Frontal cortex (tissue), 4 donors: ENCODE measurements at places on chromosomes 3 and 15.

GRCh38 chr3:170352936-170353335 lies 4.6 kb upstream of the SKIL start:
- no peak for DNase-seq

GRCh38 chr3:145900056-145900829 lies 260.7 kb downstream of the PLOD2 start:
- DNase-seq: no peak

GRCh38 chr3:140323561-140323960 lies 354.3 kb upstream of the TRIM42 start:
- DNase-seq: no peak

GRCh38 chr3:59563072-59563605 lies 513.3 kb upstream of the CFAP20DC start:
- DNase-seq: no peak

DNA sequence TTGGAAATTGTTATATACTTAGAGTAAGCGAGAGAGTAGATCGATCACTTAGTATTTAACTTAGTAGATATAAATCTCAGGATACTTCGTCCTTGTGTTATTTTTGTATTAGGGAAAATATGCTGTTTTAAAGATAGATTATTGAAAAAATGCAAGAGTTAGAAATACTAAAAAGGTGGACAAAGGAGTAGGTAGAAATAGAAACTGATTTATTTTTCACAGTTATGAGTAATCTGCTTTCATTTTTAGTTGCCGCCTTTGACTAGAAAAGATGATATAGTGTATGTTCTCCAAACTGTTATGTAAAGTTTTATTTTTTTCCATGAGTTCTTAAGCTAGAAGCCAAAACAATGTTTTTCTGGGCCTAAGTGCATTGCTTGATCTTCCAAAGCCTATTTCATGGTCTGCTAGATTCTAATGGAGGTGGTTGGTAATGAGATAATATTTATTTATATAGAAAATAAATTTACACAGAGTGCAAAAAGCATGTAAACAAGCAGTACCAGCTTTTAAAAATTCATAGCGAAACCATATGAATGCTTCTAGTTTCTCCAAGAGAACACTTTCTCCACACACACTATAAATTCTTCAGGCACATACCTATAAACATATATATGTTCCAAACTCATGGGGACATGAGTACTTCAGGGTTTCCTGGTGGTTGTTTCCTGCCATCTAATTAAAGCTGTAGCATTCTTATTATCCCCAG lies 61.1 kb downstream of the DIPK2A start:
- no peak for DNase-seq

GRCh38 chr3:151987893-151988292 lies 114.5 kb downstream of the SUCNR1 start:
- DNase-seq: no peak

GRCh38 chr15:62306851-62307504 lies 141.9 kb upstream of the C2CD4B start:
- peak; percentile 22 for DNase-seq

- no peak for DNase-seq
These were observed 28.2 kb downstream of the UBE3A start for GRCh38 chr15:25410649-25411048.

- DNase-seq: no peak
These were observed 18.5 kb downstream of the ALDH1A3 start for GRCh38 chr15:100898152-100898490.

DNA sequence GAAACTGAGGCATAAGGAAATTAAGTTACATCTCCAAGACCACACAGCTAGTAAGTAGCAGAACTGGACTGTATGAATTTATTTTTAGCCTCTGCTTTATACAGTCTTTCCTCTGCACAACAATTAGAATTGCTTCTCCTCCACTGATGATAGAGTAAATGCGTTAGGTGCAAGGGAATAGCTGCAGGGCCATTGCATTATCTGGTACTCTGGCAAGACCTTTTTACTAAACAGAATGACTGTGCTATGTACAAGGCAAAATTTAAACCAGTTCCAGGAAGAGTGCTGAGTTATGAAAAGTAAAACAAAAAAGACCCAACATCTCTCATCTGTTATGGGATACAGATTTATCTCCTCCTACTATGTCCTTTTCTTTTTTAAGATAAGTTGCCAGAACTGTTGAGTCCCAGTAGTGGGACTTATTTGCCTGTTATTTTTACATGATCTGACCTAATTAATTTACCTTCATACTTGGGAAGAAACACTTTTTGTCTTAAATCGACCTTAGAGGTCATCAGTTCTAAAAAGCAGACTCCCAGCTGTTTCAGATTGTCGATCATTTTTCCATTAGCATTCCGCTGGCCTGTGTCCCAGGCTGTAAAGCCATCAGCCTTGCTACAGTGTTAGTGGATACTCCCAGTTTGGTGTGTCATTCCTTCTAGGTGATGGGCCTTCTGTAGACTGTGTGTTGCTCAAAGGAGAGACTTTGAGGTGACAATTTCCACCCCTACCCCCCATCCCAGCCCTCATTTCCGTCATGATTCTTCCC lies 147.5 kb upstream of the NUDT16 start:
- no peak for DNase-seq

DNA sequence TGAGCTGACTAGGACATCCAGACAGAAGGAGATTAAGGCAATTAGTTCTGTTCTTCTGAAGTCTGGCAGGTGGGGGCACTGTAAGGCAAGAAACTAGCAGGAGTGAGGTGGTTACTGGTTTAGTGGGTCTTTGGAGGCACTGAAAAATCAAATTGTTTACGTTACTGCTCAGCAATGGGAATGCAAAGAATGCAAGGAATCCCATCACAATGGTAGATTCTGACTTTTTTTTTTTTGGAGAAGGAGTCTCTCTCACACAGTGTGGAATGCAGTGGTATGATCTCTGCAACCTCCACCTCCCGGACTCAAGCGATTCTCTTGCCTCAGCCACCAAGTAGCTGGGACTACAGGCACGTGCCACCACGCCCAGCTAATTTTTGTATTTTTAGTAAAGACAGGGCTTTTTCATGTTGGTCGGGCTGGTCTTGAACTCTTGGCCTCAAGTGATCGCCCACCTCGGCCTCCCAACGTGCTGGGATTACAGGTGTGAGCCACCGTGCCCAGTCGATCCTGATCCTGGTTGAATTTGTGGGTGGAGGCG lies 16.4 kb downstream of the FAM107A start:
- no peak for DNase-seq

GRCh38 chr3:151477591-151478334 lies 16.9 kb upstream of the IGSF10 start:
- no peak for DNase-seq

DNA sequence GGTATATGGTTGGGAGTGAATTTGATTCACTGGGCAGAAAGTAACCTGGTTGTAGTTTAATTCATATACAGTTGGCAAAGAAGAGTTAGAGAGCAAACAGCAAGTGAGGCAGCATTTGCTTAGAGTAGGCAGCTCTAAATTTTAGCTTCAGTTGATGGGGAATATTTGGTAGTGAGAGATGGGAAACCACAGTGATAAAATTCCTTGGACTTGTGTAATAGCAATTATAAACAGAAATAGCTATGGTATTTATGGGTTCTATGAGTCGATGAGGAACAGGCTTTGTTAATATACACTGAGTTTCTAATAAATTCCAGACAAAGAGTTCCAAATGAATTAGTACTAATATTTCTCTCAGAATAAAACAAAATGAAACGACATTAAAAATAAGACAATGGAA lies 894.0 kb downstream of the ROBO2 start:
- DNase-seq: no peak

GRCh38 chr15:54347082-54347827 lies 369.0 kb downstream of the UNC13C start:
- DNase-seq: no peak

DNA sequence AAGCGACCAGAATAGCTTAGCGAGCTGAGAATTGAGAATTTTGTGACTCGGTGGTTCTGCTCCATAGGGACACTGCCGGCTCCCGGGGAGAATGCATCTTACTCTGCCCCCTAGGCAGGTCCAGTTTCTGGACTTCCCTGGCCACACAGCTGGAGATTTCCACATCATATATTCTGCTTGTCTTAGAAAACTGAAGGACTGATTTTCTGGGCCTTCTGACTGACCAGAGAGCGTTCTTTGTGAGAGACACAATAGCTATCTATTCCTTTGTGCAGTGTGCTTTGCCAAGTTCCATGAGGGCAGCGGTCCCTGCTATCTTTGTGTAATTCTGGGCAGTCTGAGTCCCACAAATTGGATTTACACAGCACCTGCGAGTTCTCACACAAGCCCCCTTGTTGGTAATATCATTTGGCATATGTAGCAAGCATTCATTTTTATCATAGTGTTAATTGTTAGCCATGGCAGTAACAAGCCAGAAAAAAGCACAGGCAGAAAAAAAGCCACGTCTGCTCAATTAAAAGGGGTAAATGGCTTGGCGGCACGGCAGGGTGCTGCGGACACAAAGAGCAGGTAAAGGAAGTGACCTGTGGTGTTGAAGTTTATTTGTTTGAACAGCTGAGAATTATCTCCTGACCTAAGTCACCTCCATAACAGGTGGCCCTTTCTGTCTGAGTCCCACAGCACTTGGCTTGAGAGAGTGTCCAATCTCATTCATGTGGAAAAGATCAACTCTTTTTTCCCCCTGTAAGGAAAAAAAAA lies 688.7 kb downstream of the TUSC7 start:
- peak; percentile 2 for DNase-seq

DNA sequence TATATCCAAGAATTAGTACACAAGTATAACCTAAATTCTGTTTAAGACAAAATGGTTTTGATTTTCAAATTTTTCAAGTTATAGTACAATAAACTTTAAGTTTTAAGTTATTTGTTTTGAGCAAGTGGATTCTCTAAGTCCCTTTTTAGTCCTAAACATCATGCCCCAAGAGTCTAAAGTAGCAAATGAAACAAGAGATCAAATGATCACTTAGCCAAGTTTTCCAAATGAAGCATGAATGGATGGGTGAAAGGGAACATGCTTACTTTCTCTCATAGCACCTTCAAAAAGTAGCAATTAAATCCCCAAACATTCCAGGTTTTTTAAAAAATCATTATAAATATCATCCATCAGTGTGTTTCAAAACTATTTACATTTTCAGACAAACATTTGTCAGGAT lies 19.5 kb downstream of the DLG1 start:
- no peak for DNase-seq

DNA sequence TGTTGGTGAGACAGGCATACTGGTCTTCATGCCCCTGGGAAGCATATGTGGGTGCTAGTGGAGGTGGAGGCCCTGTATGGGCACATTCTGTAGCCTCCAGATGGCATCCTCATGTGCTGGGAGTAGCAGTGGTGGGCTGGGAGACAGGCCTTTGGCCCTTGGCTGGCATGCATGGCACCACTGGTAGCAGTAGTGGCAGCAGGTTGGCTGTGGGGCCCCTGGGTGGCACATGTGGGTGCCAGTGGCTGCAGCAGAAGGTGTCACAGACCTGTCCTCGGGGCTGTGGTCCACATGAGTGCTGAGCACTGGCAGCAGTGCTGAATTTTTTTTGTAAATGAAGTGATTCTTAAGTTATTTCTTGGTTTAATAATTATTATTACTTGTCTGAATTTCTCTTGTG lies 71.2 kb downstream of the TNFAIP8L3 start:
- no peak for DNase-seq

- DNase-seq: no peak
These were observed 619.0 kb downstream of the MECOM start for GRCh38 chr3:169044331-169045113.

- no peak for DNase-seq
These were observed 166.4 kb upstream of the EOMES start for GRCh38 chr3:27888562-27888961.

- DNase-seq: peak; percentile 7
These were observed 66.5 kb downstream of the NME9 start for GRCh38 chr3:138263104-138263503.

DNA sequence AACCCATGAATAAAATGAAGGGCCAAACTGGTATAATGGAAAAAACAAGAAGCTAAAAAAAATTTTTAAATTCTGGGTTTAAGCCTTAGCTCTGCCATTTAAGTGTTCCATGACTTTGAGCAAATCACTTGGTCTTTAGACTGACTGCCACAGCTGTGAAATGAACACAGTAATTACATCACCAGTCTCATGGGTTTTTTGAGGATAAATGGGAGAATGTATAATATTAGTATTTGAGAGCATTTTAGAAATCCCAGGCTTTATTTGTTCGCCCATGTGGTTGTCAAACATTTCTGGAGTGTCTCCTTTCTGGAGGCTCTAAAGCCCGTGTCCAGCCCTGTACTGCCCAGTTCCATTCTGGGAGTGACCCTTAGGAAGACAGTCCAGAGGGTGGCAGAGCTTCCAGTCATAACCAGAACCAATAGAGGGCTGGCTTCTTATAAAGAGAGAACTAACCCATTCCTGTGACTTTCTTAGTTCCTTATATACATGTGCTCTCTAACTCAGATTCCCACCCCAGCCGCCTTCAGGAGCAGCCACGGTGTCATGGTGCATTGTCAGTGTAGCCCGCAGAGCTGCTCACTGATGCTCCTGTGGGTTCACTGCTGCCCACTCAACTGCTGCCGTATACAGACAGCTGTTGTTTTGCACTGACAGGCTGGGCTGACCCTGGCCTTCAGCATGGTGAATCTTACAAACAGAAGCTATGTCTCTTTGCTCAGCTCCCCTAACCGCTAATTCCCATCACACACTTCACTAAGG lies 44.7 kb downstream of the BOC start:
- no peak for DNase-seq

DNA sequence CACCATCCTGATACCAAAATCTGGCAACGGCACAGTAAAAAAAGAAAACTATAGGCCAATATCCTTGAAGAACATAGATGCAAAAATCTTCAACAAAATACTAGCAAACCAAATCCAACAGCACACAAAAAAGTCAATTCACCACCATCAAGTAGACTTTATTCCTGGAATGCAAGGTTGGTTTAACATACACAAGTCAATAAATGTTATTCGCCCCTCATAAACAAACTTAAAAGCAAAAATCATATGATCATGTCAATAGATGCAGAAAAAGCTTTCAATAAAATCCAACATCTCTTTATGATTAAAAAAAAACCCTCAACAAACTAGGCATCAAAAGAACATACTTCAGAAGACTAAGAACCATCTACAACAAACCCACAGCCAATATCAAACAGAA lies 252.9 kb downstream of the UACA start:
- DNase-seq: no peak

GRCh38 chr3:98809557-98809956 lies 46.4 kb downstream of the ST3GAL6 start:
- DNase-seq: no peak

DNA sequence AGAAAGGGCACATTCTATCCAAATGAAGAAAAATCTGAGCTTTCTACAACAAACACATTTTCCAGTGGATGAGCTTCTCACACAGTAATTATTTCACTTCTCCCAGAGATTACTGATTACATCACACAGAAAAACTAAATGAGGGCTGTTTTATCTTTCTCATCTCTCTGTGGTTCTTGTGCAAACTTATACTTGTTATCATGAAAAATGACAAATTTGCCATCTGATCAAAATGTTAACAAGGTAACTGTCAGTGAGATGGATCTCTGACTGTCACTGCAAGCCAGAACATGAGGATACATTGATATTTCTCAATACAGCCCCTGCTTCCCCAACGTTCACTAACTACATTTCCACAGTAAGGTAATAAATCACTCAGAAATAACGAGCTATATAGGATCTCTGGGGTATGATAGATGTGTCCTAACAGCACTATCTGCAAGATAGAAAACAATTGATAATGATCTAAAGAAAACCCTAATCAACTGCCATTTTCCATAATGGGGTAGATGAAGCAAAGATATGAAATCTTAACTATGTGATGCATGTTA lies 829.3 kb upstream of the CFAP20DC start:
- no peak for DNase-seq

GRCh38 chr3:47414161-47414564 lies 33.3 kb downstream of the PTPN23 start:
- DNase-seq: no peak

GRCh38 chr3:90091549-90091948 lies 984.1 kb downstream of the EPHA3 start:
- DNase-seq: no peak

- DNase-seq: peak; percentile 48
These were observed 29.1 kb downstream of the SLC6A1 start for GRCh38 chr3:11021611-11022011.
